ENCODE measurements at places on chromosomes 2 and 18.

DNA sequence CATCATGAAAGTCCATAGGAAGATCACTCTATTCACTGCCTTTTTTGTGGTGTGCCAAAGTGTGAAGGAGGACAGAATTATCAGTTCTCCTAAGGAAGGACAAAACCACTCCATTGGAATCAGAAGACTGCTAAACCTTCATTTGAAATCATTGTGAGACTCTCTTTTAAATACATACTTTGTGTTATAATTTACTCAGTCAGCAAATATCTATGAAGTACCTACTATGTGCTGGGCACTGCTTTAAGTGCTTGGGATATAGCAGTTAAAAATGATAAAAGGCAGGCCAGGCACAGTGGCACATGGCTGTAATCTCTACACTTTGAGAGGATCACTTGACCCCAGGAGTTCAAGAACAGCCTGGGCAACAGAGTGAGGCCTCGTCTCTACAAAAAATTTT lies 692.3 kb downstream of the DSC3 start:
- no peak for DNase-seq

DNA sequence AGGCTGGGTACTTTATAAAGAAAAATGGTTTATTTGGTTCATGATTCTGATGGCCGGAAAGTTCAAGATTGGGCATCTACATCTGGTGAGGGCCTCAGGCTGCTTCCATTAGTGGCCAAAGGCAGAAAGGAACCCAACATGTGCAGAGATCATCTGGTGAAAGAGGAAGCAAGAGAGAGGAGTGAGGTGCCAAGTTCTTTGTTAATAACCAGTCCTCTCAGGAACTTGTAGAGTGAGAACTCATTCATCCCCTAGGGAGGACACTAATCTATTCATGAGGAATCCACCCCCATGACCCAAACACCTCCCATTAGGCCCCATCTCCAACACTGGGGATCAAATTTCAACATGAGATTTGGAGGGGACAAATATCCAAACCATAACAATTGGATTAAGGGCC lies 17.8 kb upstream of the SERPINE2 start:
- DNase-seq: no peak

DNA sequence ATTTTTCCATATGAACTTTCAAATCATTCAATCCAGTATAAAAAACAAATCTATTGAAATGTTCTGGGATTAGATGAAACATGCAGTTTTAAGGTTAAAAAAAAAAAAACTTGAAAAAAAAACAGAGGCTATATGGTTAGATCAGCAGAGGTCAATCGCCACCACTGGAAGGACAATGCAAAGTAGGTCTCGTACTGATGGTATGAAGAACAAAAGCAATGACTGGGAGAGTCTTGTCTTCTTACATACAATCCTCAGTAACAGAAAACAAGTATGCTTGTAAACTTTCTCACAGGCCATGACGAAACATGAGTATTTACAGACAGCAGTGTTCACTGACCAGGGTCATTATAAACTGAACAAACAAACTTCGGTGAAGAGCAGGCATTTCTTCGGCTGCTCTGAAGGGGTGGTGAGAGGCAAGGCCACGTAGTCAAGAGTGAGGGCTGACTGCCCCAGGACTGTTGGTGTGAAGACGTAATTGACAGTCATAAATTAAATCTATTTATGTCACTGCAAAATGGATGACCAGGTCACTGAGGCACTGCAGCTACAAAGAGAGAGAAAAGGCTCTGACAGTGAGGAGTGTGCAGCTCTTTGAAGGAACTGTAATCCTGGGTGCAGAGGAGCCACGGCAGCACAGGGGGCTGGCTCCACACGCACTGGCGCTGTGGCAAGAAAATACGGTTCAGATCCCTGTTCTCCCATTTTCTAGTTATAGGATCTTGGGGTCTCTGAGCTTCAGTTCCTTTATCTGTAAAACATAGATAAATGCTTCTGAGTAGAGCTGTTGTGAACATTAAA lies 60.0 kb downstream of the NXPH2 start:
- no peak for DNase-seq

GRCh38 chr2:54115284-54116137 lies at the start of gene ACYP2:
Gene ACYP2 (plus strand): TSS chr2:54115615.
- DNase-seq: peak; percentile 98

DNA sequence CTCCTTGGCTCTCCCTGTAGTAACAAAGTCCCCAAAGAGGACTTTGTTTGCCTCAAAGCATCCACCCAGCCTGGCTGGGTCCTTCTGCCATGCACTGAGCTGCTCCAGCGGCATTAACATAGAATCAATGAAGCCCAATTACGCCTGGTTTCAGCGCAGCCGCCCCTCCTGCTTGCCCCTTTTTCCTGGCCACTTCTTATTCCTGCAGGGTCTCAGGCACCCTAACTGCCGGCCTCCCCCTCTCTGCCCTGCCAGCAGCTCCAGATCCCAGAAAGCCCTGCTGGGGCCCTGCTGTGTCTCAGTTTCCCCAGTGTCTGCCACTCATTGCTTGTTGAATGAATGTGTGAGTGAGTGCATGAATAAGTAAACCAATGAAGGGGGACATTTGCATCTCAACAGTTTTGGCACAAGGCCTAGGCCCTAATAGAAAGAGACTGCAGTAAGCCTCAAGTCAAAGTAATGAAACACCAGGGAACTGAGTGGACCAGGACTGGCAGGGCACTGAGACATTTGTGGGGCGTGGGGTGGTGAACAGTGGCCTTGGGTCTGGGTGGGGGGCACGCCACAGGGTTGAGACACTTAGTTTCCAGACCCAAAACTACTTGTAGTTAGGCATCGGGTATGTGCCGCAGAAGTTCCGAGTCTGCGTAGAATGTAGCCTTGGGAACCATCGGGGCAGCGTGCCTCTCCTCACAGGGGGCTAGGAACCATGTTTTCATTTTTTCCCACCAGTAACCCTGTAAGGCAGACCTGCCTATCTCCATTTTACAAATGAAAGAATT lies 60.6 kb downstream of the SMAD7 start:
- DNase-seq: no peak

DNA sequence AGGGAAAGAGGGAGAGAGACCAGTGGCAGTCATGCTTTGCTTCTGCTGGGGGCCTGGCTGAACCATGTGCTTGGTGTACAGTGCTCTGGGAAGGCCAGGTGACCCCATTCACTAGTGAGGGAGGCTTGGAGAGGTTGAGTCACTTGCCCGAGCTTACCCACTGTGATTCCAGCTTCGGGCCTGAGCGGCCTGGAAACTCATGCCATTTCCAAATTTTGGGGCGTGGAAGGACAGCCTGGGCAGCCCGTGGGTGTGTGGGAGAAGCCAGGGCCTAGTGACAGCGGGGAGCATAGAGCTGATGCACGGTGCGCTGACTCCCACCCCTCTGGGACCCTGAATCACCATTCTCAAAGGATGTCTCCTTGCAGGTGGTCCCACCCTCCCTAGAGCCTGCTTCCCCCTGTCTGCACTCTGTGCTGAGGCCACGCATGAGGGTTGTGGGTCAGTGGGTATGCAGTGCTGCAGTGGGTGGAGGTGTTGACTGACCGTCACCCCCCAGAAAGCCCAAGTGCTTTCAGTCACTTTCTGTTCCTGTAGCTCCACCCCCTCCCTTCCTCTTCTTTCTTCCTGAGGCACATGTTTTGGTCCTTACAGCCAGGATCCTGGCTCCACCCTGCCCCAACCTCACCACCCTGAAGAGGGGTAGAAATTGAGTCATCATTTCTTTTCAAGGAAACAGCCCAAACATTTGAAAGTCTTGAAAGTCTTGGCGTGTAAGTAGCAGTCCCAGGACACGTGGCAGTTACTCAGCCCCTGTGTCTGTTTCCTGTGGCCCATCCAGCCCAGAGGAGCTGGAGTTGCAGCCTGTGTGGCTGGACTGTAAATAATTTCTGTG lies 69.3 kb upstream of the MCFD2 start:
- DNase-seq: peak; percentile 87

DNA sequence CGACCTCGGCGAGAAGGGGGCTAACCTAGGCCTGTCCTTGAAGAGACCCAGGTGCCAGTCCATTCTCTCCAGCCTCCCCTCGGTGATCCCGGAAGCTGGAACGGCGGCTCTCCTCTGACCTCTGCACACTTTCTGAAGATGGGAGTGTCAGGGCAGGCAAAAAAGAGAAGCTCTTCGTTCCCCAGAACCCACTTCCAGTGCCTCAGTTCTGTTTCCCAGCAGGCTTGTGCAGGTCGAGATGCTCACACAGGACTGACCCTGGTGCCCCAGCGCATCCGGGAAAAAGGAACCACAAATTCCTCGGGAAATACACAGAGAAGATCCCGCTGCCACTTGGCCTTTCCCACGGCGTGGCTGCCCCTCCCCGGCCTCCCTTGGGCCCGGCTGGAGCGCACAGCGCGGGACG lies 681 bp upstream of the PTPN18 start:
- peak; percentile 53 for DNase-seq

GRCh38 chr18:57447154-57447621 lies 12.0 kb downstream of the ONECUT2 start:
- peak; percentile 25 for DNase-seq

- no peak for DNase-seq
Observed at GRCh38 chr18:22439447-22439846, 21.7 kb upstream of the CTAGE1 start.

DNA sequence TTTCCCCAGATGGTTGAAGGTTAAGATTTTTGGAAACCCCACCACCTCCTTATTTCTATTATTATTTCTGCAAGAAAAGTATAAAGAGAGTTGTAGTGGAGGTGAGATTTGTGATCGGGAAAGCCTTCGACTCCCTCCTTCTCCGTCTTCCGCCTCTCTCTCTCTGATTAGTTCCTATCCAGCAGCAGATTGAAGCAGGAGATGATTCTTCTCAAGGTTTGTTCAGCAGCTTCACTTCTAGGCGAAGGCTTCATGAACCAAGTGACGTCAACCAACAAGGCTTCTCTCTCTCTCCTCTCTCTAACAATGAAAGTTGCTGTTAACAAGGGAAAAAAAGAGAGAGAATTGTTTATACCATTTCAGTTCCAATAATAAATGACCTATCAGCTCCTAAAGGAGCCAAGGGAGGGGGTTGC lies at the start of gene BAZ2B:
Gene BAZ2B, minus strand, starts transcription at position 263 of the 416 bp plus-strand sequence. CDS start 137,829 bp downstream, outside the sequence.
- DNase-seq: peak; percentile 74

DNA sequence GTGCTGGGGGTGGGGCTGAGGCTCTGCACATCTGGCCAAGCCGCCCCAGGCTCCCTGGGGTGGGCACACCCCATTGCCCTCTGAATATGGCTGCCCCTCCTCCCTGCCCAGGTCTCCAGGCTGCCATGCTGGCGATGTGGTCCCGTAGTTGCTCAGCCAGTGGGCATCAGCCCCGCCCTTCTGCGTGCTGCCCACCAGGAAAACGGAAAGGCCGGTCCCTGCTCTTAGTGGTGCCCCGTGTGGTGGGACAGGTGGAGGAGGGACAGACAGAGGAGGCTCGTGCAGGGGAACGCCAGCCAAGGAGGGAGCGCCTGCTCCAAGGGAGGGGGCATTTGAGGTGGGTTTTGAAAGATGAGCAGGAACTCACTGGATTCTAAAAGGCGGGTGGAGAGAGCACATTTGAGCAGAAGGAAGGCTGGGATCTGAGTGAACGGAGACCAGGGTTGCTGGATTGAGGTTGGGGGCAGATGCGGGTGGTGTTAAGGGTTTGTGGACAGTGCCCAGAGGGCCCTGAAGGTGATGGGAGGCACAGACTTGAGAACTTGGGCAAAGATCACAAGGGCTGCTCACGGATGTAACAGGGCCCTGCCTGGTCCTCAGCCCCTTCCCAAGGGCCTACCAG lies 6.7 kb upstream of the B3GNT7 start:
- no peak for DNase-seq

DNA sequence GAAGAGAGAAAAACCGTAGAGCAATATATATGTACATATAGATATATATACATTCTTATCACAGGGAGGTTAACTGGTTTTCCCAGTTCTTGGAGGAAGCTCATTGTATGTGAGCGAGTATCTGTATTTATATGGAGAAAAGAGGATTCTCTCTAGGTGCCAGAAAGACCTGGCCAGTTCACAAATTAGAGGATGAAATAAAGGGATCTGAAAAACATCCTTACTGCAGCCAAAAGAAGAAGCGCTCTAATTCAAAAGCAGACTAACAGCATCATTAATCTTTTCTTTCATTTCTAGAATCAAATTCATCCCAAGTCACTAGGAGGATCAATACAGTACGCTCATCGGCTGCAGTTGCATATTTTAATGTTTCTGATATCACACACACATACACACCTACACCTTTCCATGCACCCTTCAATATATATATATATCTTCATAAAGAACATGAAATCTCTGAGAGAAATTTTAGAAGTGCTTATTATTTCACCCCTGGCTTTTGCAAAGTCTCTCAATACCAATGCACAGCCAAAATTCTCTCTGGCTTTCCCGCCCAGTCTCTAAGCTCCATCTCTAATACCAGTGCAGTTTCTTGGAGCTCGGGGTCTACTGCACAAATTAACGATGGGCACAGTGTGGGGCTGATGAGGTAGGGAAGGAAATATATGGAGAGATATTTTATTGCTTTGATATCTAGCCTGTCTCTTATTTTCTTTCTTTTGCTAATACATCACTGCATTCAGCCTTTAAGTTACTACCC lies 731 bp downstream of the NRXN1 start:
- no peak for DNase-seq

DNA sequence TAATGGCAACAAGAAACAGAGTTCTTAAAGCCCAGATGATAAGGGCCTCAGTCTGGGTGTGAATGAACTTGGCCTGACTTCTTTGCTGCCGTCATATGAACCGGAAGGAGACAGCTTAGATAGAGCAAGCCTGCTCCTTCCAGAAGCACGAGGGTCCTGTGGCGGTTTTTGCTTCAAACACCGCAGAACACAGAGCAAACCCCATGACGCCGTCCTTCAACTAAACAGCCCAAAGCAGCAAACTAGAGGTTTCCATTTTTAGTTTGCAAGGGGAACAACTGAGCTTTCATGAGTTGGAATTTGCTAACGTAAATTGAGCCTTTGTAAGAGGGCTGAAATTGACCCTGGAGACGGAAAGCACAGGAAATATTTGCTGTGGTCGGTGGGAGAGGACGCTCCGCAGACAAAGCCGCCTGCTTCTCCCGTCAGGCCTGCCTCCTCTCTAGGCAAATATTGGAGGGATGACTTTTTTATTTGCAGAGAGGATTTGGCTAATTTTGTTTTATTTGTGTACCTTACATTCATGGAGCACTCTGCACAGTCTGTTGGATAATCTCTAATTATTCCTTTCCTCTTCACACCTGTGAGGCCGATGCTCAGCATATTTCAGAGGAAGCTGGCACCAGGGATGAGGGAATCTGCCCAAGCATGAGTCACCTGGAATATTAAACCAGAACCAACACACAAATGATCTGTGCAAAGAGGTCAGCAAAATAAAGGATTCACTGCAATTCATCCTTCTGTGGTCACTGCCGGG lies 134.0 kb upstream of the NCK2 start:
- DNase-seq: no peak

GRCh38 chr2:160332318-160332717 lies 132.2 kb upstream of the ITGB6 start:
- DNase-seq: peak; percentile 67

DNA sequence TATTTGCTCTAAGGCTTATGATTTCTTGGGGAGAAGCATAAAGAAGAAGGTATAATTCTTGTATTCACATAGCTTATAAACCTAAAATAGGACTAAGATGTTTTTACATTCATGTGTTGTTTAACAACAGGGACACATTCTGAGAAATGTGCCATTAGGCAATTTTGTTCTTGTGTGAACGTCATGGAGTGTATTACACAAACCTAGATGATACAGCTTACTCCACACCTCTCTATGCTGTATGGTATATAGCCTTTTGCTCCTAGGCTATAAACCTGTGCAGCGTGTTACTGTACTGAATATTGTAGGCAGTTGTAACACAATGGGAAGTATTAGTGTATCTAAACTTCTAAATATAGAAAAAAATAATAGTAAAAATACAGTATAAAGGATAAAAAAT lies 92.1 kb downstream of the PHLPP1 start:
- DNase-seq: peak; percentile 50

Measured in suppressor macrophage (primary cell).